Aorta (tissue), 5 donors: ENCODE measurements at places on chromosomes 16 and 17. TPM values are rescaled to one million over a fixed set of nuclear protein-coding genes. Genes with fewer than 3 reads are reported as not detected.

- peak; percentile 46 for DNase-seq
Observed at GRCh38 chr17:47810901-47811635, 10.5 kb downstream of the OSBPL7 start.

CFAP97D1 gene
- polyA plus RNA-seq = not detected

GRCh38 chr17:17183744-17184143 is 22.4 kb downstream of the PLD6 start:
- no peak for DNase-seq

HOXB9 gene
- polyA plus RNA-seq = not detected

CDRT15 gene
- polyA plus RNA-seq = not detected

GRCh38 chr17:16910341-16910740 is 61.6 kb downstream of the TNFRSF13B start:
- peak; percentile 19 for DNase-seq

- DNase-seq = no peak
Observed at GRCh38 chr16:1732071-1732470, 26.1 kb downstream of the MAPK8IP3 start.

DNA sequence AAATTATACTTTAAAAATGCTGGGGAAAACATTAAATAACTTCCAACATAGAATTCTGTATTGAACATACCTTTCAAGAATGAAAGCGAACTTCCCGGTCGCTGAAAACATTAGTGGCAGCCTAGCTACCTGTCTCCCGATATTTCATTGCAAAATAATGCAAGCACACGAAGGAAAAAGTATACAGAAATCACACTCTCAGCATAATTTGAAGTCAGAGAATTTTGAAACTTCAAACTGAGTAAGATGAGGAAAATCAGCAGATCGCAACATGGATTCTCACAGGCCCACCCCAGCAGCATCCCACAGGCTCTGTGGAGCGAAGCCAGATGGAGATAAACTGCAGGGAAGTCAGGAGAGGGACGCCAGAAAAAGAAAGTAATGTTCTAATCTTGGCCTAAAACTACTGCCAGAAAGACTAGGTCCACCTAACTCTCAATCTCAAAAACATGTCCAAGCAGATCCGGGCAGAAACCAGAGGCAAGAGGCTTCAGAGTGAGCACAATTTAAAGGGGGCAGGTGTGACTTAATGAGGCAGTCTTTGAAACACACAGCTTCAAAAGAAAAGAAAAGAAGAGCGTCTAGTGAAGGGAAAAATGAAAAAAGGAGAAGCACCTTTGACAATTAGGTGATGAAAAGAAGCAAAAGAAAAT is 4.8 kb upstream of the GOSR1 start:
- DNase-seq = no peak

- DNase-seq = no peak
Observed at GRCh38 chr16:261031-261691, 14.6 kb downstream of the RGS11 start.

ZNF75A gene
- polyA plus RNA-seq = 17.3 TPM

MSLN gene
- polyA plus RNA-seq = 1.5 TPM

- DNase-seq = peak; percentile 89
Observed at GRCh38 chr17:79305768-79306423, 231.3 kb downstream of the ENGASE start.

GRCh38 chr16:82665025-82665424 is 38.3 kb downstream of the CDH13 start:
- DNase-seq = no peak

USP10 gene
- polyA plus RNA-seq = 26.8 TPM

DNA sequence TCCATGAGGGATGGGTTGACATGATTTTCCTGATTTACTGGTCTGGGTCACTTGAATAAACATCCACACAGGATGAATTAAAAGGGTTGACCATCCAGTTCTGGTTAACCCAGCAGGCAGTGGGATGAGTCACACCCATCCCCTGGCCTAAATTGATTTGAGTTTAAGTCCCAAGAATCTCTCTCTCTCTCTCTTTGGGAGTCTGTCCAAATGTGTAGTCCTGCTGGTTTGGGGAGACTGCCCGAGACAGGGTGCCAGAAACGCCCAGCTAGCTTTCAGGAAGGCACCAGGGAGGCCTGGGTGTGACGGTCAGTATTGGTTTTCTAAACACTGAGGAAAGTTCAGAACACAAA is 38.8 kb downstream of the SCPEP1 start:
- no peak for DNase-seq

KRT31 gene
- not detected for polyA plus RNA-seq

DNA sequence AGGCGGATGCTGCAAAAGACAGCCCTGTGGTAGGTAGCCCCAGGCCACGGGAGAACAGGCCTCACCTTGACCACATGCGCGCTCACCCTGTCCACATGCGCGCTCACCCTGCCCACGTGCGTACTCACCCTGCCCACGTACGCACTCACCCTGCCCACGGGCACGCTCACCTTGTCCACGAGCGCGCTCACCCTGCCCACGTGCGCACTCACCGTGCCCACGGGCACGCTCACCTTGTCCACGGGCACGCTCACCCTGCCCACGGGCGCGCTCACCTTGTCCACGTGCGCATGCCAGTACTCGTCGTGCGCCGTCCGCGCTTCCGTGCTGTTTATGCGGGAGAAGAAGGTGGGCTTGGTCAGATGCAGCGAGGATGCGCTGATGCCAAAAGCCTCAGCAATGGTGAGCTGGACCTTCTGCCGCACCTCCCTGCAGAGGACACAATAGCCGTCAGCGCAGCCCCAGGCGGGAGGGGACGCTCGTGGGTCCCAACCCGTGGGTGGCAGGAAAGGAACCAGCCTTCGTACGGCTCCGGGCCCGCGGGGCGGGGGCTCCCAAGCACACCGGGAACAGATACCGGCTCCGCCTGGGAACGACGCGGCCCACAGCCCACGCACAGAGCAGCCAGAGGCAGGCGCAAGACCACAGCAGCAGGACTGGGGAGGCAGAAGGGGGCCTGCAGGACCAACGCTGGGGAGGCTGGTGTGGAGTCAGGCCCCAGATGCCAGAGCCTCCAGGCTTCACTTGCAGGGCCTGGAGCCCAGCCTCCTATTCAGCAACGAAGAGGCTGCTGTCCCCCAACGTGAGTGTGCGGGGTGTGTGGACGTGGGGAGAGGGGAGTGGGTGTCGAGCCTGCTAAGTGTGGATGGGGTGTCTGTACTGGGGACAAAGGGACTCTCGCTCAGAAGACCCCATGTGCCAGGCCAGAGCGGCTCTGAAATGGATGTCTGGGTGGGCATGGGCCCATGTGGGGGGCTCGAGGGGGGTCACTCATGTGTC is 14.2 kb upstream of the HEXD start:
- no peak for DNase-seq

- peak; percentile 35 for DNase-seq
Observed at GRCh38 chr17:40035162-40035559, 19.0 kb downstream of the MED24 start.

- DNase-seq = no peak
Observed at GRCh38 chr16:88570691-88571092, 489 bp downstream of the ZC3H18 start.

DNA sequence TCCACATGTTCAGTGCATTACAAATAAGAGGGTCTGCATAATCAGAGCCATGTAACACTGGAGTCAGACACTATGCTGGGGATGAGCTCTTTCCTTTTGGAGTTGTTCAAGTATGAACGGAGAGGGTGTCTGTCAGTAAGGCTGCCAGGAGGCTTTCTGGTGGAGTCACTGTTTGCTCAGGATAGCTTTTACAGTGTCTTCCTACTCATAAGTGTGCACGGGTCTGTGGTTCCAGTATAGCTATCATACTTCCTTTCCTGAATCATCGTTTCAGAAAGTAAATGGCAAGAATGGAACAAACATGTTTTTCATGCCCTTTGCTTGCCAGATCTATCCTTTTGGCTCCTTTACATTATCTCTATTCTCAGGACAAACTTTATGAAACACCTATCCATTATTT is 152.7 kb upstream of the CDH11 start:
- no peak for DNase-seq

MYH8 gene
- not detected for polyA plus RNA-seq

DNA sequence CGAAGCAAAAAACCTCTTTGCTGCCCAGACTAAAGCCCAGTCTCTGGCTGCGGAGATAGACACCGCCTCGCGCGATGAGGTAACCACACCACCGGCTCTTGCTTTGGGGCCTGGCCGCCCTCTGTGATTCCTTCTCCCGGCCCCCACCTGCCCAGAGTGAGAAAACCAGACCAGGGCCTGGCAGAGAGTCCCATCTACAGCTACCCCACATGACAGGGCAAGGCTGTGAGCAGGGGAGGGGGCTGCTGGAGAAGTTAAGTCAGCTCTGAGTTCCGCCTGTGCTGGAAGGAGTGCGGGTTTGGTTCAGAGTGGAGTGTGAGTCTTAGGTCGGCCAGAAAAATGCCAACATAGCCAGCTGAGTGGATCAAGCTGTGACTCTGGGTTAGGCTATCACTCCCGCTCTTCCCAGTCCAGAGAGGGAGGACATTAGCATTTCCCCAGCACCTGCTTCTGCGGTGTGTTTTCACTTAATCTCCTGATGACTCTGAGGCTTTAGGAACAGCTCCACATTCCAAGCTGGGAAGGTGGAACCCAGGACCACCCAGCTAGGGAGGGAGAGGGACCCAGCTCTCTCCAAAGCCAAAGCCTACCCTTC is 139.0 kb downstream of the RAB11FIP4 start:
- no peak for DNase-seq

- no peak for DNase-seq
Observed at GRCh38 chr17:75616521-75617122, 16.6 kb upstream of the SMIM5 start.

ATAD5 gene
- 0.28 TPM for polyA plus RNA-seq

DNA sequence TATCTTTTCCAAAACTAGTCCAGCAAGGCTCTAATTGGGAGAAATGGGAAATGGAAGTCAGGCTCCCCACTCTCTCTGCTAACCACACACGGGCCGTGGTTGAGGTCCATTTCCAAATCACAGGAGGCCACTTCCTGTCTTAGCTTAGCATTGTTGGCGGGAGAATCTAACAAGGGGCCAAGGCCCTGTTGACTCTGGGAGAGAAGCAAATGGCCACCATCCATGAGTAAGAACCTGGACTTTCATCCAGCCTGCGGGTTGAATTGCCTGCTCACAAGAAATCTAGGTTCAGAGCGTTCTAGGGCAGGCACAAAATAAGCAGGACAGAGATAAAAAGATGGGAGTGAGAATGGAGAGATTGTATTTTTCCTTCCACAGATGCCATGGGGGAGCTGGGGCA is 5.7 kb downstream of the FAM20A start:
- peak; percentile 75 for DNase-seq

DNA sequence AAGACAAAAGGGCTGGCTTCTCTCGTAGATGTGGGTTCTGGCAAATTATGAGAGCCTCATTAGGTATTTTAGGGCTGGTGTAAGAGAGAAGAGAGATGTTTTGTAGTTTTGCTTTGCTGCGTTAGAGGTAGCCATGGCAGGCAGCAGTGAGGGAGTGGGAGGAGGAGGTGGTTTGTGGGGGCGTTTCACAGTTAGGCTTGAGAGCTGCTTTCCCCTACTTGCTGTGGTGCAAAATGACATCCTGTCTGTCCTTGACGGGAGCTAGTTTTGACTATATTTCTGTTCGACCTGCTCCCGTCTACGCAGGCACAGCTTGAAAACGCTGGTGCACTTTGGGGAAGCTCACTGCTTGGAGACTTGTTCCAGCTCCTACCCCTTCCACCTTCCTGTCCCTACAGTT is 75.5 kb downstream of the SLC5A11 start:
- peak; percentile 4 for DNase-seq
